ENCODE measurements at places on chromosomes 12 and 14.

GRCh38 chr12:57465747-57466505, 6.3 kb downstream of the GLI1 start:
- no peak for DNase-seq

GRCh38 chr12:56571121-56571520, 49.5 kb downstream of the RBMS2 start:
- DNase-seq, result no peak

GRCh38 chr14:91317381-91318308, 73.1 kb upstream of the GPR68 start:
- DNase-seq, result peak; percentile 58

DNA sequence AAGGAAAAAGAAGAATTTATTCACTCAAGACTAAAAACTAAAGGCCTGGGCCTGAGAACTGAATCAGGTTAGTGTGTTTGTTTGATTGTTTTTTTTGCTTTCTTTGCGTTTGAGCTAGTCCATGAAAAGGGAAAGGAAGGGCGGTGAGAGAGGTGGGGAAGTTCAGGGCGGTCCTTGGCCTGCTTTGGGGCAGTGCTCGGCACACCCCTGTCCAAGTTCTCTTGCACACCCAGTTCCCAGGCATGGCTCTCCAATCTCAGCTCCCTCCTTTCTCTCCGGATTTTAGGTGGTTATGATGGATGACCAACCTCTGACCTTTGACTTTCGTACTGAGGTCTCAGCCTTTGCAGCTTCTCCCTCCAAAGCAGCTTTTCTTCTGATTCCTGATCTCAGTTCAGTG, 11.3 kb downstream of the COA8 start:
- no peak for DNase-seq

DNA sequence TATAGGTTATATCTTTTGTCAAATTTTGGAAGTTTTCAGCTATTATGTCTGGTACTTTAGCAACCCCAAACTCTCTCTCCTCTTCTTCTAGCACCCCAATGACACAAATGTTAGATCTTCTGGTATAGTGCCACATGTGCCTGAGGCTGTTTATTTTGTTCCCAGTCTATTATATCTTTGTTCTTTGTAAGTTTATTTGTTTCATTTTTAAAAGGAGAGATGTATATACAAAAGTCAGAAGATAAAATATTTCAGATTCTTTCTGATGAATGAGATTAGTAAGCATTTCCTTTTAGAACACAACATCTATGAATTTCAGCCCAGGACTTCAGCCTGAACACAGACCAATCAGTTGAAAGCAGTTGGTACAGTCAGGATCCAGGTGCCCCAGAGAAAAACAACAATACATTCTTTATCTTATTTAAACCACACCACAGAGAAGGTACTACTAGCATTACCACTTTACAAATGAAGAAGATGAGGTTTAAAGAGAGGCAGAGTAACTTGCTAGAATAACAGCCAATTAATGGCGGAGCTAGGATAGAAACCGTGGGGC, 114.1 kb upstream of the BTG1 start:
- no peak for DNase-seq

- DNase-seq, result no peak
Observed at GRCh38 chr14:60313093-60313492, 64.1 kb downstream of the PPM1A start.

DNA sequence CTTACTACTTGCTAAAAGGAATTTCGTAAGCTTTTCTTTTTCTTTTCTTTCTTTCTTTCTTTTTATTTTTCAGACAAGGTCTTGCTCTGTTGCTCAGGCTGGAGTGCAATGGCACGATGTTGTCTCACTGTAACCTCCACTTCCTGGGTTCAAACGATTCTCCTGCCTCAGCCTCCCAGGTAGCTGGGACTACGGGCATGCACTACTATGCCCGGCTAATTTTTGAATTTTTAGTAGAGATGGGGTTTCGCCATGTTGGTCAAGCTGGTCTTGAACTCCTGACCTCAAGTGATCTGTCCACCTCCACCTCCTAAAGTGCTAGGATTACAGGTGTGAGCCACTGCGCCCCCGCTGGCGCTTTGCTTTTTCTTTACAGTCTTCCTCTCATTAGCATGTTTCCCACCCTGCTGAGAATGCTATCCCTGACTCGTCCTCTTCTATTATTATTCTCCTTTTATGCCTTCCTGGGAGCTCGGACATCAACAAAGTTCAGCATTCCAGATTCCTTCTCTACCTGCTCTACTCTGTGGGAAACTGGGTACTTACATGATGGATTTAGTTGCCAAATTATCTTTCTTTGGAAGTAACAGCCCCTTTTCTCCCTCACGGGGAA, 3.1 kb downstream of the MTHFD1 start:
- DNase-seq, result no peak

GRCh38 chr14:75188520-75189268, 12.3 kb upstream of the TMED10 start:
- no peak for DNase-seq
